ENCODE measurements at places on chromosomes 2 and 18.

GRCh38 chr2:30625701-30626100 lies 178.7 kb downstream of the LCLAT1 start:
- DNase-seq = no peak

GRCh38 chr2:190636361-190636760 lies 12.5 kb upstream of the NAB1 start:
- no peak for DNase-seq

DNA sequence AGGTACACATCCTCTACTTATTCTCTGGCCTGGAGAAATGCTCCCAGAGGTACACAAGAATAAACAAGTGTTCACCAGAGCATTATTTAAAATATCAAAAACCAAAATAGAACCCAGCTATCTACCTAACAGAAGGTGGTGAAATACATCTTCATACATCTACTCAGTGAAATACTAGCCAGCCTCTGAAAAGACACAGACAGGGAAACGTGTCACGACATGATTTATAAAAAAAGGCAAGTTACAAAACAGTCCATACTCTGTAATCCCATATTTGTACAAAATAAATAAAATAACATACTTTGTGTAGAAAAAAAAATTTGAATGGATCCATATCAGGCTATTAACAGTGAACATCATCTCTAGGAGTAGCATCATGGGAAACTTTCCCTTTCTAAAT lies 38.2 kb downstream of the KANSL3 start:
- no peak for DNase-seq

DNA sequence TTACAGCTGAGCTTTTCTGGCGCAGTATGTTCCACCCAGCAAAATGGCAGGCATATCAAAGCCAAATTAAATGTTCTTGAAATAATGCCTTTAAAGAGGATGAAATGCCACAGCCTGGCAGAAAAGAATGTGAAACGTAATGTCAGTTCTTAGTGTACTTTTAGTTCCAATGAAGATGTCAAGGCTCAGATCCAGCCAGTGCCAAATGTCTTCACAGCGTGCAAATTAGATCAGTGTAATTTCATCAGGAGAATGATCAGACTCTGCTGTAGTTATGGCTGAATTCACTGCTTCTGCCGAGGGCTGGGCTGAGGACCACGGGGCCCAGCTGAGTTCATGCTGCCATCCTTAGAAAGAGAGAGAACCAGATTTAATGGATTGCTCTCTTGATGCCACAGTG lies 78.7 kb upstream of the ITGA4 start:
- DNase-seq = no peak
